SW 1271 (cell line): ENCODE measurements at places on chromosomes 6 and 20.

DNA sequence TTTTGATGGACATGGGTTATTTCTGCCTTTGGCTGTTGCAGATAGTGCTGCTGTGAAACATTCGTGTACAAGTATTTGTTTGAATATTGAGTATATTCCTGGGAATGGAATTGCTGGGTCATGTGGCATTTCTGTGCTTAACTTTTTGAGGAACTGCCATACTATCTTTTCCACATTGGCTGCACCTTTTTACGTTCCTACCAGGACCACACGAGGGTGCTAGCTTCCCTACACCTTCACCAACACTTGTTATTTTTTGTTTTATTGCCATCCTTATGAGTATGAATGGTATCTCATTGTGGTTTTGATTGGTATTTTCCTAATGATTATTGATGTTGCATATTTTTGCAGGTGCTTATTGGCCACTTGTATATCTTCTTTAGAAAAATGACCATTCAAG, 47.8 kb upstream of the PLCG1 start:
- DNase-seq: no peak

GRCh38 chr20:8168785-8169288, 36.8 kb downstream of the PLCB1 start:
- DNase-seq: no peak

DNA sequence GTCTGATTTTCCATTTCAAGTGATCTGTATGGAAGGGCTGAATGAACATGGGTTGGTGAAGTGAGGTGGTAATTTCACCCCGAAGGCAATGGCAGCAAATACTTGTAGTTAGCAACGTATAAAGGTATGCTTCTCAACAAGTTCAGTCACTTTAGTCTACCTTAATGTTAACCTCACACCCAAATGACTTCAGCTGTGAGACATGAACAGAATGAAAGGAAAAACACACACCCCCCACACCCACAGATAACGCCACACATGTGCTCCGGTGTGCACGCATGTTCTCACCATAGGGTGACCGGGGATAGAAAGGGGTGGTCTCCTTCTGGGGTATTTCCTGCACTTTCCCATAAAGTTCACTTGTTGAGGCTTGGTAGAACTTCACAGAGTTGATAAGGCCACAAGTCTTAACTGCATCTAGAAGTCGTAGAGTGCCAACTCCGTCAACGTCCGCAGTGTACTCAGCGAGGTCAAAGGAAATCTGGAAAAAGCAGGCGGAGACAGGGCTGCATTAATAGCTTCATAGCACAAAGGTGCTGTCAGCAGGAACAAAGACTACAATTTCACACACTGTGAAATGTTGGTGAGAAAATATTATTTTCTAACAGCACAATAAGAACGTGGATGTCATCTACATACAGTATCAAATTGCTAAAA, 284.8 kb downstream of the GMDS start:
- no peak for DNase-seq

GRCh38 chr6:13528777-13529343, 41.5 kb upstream of the GFOD1 start:
- DNase-seq: no peak

- DNase-seq: no peak
Measured at GRCh38 chr20:18504479-18505060, 3.2 kb upstream of the SEC23B start.

GRCh38 chr6:20946022-20946421, 411.8 kb downstream of the CDKAL1 start:
- peak; percentile 12 for DNase-seq

DNA sequence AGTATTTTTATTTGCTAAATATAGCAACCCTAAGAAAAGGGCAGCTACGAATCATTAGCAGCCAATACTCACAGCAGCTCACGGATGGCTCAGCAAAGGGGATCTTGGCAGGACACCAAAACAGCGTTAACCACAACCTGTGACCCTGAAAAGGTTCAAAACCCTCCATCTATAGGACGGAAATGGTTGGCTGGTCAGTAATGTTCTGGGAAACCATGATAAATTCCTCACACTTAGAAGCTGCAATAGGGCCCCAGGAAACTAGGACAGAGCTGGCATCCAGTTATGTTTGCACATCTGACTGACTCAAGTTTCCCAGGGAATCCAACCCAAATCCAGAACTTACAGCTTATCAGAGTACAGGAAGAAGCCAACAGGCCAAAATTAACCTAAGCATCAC, 30.9 kb upstream of the PTPRT start:
- DNase-seq: no peak

GRCh38 chr6:46632053-46632452, 20.6 kb downstream of the CYP39A1 start:
- no peak for DNase-seq

DNA sequence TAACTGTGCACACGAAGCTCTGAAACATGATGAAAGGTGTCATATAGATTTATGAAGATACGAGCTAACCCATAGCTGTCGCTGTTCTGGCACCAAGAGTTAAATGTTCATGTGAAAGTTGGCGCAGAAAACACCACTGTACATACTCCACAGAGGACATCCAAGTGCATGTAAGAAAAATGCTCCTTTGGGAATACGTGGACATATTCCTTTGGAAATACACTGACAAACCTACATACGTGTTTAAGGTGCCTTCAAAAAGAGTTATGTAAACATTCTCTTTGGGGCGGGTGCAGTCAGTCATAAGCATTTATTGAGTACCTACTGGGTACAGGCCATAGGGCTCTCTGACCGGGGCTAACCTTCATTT, 723 bp upstream of the ARID1B start:
- DNase-seq: peak; percentile 63

DNA sequence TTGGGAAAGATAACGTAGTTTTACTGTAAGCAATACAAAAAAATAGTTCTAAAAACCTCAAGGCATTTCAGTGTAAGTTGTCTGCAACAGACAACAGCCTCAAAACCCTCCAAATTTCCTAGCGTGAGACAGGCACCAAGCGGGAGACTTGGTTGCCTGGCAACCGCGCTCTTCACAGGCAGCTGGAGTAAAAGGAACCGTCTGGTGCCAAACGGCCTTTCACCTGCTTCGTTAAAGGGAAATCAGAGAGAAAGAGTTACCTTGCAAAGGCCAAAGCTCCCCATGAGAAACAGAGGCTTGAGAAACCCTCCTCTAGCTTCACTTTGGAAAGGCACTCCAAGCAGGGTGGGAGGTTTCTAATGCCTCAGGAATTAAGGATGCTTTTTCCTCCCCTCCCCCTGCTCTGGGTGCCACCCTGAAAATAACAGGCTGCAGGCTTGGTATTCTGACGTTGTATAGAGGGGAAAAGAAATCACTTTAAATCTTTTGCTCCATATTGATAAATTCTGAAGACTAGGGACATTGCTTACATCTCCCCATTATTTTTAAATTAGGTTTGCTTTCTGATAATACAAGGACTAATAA, 129.7 kb upstream of the UFL1 start:
- no peak for DNase-seq

DNA sequence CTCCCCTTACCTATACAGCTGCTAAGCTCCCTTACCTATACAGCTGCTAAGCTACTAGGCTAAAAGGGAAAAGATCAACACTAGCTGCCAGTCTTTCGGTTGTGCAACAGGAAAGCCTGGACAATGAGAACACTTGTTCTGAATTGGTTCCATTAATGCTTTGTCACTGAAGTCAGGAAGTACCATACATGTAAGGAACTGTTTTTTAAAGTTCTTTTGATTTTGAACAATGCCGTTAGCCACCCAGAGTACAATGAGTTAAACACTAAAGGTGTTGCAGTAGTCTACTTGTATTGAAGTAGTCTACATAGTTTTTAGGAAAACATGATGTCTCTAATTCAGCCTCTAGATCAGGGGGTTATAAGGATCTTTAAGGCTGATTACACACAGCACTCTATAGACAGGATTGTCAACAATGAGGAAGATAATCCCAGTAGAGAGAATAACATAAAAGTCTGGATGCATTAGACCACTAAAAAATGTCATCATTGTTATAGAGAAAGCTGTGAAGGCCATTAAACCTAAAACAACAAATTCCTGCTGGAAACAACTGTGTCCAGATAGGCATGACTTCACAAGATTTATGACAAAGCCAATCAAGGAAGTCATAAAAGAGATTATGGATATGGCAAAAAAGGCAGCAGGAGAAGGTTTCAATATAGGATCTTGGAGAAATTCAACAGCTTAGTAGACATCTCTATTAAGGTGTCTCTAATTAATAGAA, 306.3 kb downstream of the PHF3 start:
- DNase-seq: no peak

DNA sequence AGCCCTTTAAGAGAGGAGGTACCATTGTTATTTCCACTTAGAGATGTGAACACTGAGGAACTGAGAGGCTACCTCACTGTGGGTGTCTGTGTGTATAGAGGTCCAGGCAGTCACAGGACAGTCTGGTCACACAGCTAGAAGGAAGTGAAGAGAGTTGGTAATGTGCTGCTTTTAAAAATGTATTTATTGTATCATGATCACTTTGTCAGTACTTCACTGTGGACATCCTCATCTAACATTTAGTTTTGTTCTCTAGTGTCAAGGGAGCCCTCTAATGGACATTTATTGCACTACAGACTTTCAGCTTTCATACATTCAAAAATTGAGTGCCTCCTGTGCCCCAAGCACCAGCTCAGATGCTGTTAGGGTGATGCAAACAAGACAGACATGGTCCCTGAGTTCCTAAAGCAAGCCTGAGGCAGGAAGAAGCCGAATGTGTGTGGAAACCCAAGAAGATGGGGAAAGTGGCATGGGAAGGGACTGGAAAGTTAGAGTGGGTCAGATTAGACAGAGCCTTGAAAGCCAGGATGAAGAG, 123.0 kb downstream of the SLC16A10 start:
- peak; percentile 61 for DNase-seq

GRCh38 chr6:160029525-160029924, 60.6 kb downstream of the IGF2R start:
- DNase-seq: no peak

DNA sequence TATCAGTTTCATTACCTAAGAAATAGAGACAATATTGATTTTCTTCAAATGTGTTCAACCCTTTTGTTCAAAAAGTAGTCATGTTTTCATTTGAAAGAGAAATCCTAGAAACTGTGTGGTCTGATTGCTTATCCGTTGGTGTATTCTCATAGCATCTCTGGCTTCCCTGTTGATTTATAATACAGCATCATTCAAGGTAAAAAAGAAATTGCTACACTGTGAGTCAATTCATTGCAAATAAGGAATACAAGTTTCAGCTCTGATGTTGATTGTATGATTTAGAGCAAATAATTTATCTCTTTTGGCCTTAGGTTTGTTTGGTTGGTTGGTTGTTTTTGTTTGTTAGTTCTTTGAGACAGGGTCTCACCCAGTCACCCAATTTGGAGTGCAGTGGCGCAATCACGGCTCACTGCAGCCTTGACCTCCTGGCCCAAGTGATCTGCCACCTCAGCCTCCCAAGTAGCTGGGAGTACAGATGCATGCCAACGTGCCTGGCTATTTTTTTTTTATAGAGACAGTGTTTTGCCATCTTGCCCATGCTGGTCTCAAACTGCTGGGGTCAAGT, 185.5 kb upstream of the TNFAIP3 start:
- no peak for DNase-seq

GRCh38 chr6:126535595-126535994, 195.7 kb downstream of the CENPW start:
- no peak for DNase-seq

GRCh38 chr6:53979468-53980067, 131.7 kb upstream of the MLIP start:
- no peak for DNase-seq

- DNase-seq: no peak
Measured at GRCh38 chr6:134584847-134585516, 267.1 kb upstream of the SGK1 start.
